Putamen (tissue), 1 donor: ENCODE measurements at places on chromosomes 11 and 22.

DNA sequence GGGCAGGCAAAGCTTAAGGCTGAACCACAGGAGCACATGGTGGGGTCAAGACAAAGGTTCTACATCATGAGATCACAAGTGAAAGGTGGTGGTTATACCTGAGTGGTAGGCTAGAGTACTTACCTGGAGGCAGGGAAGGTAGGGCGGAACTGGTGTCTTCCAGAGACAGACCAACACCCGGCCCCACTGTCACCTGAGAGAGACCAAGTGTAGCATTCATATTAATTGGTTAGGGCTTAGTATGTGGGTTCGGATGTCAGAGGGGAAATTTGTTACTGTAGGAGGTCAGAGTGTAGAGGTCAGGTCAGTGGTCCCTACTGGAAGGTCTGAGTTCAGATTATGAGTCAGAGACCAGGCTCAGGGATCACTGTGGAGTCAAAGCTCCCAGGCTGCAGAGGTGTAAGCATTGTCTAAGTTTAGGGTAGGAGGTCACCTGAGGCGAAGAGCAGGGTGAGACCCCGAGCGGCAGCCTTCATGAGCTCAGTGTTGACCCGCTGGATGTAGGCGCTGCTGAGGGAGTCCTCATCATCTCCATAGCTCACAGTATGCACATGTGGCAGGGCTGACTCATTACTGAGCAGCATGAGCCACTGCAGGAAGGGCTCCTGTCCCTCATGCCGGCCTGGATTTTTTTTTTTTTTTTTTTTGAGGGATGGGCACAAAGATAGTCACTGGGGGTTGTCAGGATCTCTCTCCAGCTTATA, 3.2 kb downstream of the TPP1 start:
- DNase-seq: no peak

- DNase-seq: no peak
Observed at GRCh38 chr11:38884145-38884865, 2286.3 kb upstream of the RAG2 start.

- DNase-seq: no peak
Observed at GRCh38 chr11:10317776-10318526, 13.1 kb downstream of the ADM start.

DNA sequence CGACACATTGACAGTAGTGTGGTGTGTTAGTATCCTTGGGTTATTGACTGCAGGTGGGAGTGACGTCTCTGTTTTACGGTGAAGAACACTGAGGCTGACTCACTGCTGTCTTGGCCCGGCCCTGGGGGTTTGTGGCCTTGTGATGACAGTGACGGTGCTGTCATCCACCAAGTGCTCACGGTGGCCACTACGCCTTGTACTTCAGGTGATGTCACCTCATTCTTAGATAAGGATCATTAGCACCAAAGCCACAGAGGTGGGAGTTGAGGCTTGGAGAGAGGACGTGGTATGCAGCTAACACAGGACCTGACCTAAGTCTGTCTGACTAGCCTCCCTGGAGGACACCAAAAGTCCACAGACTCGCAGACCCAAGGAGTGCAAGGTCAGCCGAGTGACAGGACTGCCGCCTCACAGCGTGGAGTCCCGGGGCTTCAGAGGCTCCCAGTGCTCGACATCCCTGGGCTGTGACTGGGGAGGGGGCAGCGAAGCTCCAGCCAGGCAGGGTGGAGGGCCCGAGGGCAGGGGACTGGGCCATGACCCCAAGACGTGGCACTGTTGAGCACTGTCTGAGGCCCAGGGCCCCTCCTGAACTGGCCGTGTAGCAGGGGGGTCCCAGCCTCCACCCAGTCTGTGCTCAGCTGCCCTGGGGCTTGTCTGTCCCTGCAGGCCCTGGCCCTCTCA, 56.5 kb downstream of the NAT10 start:
- no peak for DNase-seq

DNA sequence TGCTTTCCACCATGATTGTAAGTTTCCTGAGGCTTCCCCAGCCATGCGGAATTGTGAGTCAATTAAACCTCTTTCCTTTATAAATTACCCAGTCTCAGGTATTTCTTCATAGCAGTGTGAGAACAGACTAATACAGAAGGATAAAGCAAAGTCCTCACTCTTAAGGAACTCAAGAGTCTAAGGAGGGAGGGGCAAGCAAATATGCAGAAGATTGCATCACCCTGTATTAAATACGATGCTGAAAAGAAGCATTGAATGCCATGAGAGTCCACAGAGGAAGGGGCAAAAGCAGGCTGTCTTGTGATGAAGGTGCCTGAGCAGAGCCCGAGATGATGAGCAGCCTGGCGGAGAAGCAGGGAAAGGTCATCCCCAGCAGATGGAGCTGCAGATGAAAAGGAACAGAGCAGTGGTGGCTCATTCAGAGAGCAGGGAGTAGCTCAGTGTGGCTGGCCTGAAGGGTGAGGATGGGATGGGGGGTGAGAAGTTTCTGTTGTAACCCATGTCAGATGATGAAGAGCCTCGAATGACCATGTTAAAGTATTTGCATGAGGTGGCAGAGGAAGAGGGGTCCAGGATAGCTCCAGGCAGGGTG, 6.3 kb upstream of the IZUMO1R start:
- DNase-seq: no peak

DNA sequence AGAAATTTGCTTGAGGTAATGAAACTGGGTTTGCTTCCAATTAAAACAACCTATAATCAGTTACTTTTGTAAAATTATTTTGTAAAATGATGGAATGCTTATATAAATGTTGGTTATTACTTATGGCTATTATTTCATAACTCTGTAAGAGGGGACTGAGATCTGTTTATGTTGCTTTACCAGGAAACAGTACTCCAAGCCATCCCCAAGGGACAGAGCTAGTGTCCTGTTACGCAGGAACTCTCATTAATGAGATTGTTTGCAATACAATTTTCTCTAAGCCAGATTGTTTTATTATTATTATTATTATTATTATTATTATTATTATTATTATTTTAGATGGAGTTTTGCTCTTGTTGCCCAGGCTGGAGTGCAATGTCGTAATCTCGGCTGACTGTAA, 2.3 kb upstream of the NOX4 start:
- no peak for DNase-seq

GRCh38 chr22:47315862-47316419, 553.5 kb downstream of the TBC1D22A start:
- DNase-seq: no peak

GRCh38 chr11:89065066-89065465, 716 bp downstream of the GRM5 start:
- DNase-seq: no peak

- DNase-seq: no peak
Observed at GRCh38 chr22:27183474-27183873, 526.1 kb downstream of the MIAT start.

DNA sequence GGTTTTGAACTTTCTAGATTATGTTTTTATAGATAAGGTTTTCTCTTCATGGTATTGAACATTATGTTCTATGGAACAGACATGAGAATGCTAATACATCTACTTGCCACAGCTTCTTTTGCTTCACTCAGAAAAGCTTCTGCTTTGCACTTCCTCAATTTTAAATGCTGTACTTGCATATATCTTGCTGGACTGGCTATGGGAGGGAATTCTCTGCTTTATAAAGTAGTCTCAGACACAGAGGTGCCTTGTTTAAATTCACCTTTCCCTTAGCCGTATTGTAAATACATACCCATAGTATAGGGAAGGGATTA, 173.9 kb downstream of the DDX10 start:
- DNase-seq: no peak

- DNase-seq: no peak
Observed at GRCh38 chr22:23833017-23833751, 5.6 kb downstream of the DERL3 start.

DNA sequence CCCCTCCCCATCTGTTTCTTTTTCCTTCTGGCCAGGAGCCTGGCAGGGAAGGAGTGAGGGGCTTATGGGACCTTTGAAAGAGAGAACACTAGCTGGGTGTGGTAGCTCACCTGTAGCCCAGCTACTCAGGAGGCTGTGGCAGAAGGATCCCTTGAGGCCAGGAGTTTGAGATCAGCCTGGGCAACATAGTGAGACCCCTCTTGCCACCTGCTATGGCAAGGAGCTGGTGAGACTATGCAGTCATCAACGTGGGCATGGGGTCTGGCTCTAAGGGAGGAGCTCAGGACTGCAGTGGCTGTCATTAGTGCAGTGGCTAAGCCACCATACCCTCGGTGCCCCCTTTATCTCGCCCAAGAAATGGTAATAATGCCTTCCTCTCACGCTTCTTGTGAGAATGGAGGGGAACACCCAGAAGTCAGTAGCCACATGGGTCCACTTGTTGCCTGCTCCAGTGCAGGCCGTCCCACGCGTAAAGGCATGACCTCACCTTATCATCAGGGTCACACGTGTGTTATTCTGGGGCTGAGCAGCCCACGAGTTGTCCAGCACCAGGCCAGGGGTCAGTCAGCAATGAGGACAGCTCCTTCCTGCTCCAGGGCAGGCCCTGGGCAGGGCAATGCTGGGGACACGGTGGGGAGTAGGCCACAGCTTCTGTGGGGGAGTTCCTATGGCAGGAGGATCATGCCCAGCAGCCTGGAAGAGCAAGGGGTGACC, 27.7 kb upstream of the TEF start:
- DNase-seq: no peak

DNA sequence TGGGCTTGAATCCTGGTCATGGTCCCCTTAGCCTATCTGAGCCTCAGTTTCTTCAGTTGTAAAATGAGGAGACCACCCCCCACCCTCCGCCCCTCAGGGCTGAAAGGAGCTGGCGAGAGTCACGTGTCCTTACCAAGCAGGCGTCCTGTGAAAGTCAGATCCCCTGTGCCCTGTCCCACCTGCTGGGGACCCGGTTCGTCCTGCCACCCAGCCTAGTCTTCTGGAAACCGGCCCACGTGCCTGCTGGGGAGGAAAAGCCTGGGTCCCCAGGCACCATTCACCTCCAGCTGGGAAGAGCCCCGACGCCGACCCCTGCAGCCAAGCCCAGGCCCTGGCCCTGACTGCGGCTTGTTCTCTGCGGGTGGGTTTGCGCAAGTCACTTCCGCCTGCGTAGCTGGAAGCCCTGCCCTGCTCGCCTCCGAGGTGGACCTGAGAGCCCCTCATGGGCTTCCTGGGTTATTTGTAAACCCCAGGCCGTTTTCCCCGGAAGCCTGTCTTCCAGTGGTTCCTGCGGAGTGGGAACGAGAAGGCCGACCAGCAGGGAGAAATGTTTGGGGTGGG, 679 bp upstream of the SSH3 start:
- DNase-seq: no peak

GRCh38 chr11:43269254-43269918, 42.4 kb upstream of the API5 start:
- no peak for DNase-seq

DNA sequence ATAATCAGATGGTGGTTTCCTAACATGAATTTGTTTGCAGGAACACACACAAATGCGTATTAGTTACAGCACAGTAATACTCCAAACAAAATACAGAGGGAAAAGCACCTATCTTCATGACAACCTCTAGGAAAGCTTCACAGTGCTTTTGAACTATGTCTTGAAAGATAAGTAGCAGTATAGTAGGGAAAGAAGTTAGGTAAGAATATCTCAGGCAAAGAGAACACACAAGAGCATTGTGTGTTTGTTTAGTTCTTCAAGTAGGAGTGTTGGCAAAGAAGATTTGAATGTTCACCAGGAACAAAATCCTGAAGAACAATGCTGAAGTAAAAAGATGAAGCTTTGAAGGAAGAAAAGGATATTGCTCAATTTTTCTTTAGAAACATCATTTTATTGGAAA, 54.1 kb downstream of the ANO5 start:
- no peak for DNase-seq

- no peak for DNase-seq
Observed at GRCh38 chr11:7907121-7907520, 23.9 kb downstream of the OR10A6 start.

DNA sequence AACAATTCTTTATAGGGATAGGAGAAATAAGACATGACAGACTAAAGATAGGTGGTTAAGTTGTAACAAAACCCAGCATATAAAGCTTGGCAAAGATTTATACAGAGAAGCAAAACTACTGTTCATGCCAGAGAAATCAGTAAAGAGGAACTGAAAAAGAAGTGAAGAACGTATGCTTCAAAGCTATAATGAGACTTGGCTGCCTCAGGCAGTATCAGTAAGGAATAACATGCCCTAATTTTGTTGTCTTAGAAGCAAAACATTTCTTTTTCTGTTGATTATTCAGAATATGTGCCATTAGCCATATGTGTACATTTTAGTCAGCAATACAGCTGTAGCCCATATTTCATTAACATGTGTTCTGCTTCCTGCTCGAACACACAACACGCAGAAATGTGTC, 403.2 kb downstream of the NELL1 start:
- DNase-seq: no peak

- DNase-seq: no peak
Observed at GRCh38 chr22:23548501-23549197, 31.4 kb downstream of the IGLL1 start.

GRCh38 chr11:33455867-33456463, 198.8 kb downstream of the HIPK3 start:
- DNase-seq: no peak

DNA sequence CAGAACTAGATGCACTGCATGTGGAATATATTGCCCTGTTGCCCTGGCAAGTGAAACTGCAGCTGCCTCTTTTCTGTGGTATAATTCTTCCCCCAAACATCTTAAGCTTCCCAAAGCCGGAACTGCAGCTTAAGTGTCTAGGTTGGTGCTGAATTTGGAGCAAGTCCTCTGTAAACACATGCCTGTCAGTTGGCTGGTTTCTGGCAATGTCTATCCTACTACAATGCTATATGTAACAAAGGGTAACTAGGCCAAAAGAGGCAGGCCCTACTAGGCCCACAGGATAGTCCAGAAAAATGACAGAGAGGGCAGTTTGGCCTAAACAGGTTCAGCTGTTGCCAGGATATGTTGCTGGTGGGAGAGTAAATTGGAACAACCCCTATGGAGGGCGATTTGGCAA, 27.9 kb downstream of the ASCC2 start:
- no peak for DNase-seq

DNA sequence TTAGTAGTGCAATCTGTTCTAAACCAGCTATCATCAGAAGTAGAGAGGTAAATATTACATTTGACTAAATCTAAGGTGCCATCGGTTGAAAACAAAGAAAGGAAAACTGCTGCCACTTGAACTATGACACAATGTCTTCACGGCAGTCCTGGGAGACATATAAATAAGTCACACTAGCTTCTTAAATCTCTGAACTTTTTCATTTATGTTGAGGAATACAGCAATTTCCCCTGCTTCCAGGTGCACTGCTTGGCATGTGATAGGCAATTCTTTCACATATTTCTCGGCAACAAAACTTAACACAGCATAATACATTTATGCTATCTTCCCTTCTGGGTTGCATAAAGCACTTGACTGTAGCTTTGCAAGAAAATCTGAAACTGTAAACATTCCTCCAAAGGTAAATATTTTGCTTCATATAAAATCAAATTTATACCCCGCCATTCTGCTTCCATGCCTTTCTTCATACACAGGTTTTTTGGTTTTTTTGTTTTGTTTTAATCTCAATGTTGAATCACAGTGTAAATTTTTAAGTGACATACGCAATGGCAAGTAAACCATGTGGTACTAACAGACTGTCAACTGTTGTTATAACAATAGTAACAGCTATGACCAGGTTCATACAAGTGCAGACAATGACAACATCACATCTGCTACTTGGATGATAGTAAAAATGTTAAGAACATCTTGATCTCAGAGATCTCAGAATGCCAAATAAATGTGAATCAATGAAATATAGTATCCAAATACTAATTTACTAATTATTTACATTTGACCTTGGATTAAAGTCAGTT, 18.2 kb downstream of the USP28 start:
- DNase-seq: no peak

- DNase-seq: no peak
Observed at GRCh38 chr11:123430721-123431497, 840 bp downstream of the GRAMD1B start.

GRCh38 chr22:42844756-42845155, 12.3 kb downstream of the ARFGAP3 start:
- no peak for DNase-seq

GRCh38 chr11:8649361-8649760, 33.1 kb downstream of the TRIM66 start:
- DNase-seq: no peak
